AG04449 (cell line): ENCODE measurements at places on chromosomes 16 and 17.
A peak's percentile ranks its signal among the peaks of the same experiment; 100 is the strongest.

DNA sequence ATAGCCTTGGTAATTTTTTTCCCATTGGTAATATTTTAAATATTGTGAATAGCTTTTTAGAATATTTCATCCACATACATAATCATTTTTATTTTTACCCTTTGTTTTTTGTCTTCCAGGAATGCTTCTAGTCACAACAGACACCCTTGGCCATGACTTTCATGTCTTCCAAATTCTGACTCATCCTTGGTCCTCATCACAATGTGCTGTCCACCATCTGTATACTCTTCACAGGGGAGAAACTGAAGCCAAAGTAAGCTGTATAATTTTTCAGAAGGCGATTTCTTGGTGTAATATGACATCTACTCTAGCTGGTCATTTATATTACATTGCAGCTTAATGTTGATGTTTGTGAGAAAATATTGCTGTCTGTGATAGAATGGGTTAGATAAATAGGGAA is 269.4 kb downstream of the BCAS3 start:
- no peak for DNase-seq

GRCh38 chr16:70685061-70685937 is 554 bp downstream of the MTSS2 start:
- DNase-seq, result no peak

GRCh38 chr17:29592850-29593551 is at the start of gene ANKRD13B:
TSS of gene ANKRD13B (plus strand) at chr17:29593132. CDS start at chr17:29593622, 490 bp downstream.
- no peak for DNase-seq

- no peak for DNase-seq
Measured at GRCh38 chr16:13344001-13344400, 442.6 kb downstream of the SHISA9 start.

DNA sequence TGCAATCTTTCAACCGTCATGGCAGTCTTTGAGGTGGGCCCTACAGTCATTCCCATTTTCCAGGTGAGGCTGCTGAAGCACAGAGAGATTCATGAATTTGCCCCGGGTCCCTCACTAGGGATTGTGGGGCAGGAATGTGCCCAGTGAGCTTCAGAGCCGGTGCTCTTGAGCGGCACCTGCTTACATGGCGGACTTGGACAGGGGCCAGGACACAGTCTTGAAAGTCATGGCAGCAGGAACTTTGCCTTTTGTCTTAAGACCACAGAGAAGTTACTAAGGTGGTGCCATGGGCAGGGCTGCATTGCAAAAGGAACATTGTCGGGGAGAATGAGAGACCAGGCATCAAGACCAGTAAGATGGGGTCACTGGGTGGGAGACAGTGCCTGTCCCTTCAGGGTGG is 363.4 kb downstream of the FOXL1 start:
- no peak for DNase-seq

- no peak for DNase-seq
Measured at GRCh38 chr17:28426081-28426519, 20.1 kb upstream of the SLC46A1 start.

GRCh38 chr17:11182430-11182829 is 58.6 kb upstream of the SHISA6 start:
- no peak for DNase-seq

DNA sequence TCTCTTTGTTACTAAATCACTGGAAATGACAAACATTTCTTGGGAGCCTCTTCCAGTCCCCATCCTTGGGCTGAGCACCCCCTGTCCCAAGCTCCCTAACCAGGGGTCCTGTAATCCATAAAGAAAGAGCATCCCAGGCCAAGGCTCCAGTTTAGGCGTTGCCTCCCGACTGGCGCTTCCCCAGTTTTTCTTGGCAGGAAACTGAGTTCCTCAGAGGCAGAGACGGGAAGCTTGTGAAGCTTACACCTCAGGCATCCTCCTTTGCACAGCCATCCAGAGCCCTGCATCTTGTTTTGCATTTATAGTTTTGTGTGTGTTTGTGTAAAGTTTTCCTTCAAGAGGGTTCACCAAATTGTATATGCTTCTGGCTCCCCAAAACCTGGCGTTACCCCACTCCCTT is 7.1 kb downstream of the COPZ2 start:
- no peak for DNase-seq

DNA sequence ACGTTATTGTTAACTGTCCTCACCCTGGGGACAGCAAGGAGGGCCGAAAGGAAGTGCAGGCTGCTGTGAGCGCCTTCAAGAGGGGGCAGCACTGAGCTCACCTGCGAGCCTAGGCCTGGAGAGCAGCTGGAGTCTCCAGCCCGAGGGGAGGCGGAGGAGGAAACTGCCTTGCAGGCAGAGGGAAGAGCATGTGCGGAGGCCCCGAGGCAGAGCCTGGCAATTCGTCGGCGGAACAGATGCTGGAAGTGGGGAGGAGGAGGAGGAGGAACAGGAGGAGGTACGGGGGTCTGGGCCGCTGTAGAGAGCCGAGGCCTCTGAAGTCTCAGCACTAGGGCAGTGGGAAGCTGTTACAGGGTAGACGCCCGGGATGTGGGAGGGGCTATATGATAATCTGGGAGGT is 49.6 kb upstream of the PLCG2 start:
- DNase-seq, result no peak

DNA sequence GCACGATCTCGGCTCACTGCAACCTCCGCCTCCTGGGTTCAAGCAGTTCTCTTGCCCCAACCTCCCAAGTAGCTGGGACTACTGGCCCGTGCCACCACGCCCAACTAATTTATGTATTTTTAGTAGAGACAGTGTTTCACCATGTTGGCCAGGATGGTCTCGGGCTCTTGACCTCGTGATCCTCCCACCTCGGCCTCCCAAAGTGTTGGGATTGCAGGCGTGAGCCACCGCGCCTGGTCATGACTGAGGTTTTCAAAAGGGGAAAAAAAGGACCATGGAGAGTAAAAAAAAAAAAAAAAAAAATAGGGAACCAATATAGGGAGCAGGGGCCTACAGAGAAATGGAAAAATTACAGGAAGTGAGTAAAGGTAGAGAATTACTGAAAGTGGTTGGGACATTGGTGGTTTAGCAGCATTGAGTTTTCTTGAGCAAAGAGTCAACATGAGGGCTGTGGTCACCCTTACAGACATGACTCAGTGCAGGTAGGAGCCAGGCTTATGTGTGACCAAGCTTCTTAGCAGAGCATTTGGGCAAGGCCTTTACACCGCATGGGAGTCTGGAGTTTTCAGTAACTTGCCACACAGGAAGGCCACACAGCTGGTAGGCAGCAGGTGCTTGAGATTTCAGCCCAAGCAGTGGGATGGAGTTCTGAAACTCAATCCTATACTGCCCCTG is 447.3 kb downstream of the HS3ST3B1 start:
- no peak for DNase-seq

DNA sequence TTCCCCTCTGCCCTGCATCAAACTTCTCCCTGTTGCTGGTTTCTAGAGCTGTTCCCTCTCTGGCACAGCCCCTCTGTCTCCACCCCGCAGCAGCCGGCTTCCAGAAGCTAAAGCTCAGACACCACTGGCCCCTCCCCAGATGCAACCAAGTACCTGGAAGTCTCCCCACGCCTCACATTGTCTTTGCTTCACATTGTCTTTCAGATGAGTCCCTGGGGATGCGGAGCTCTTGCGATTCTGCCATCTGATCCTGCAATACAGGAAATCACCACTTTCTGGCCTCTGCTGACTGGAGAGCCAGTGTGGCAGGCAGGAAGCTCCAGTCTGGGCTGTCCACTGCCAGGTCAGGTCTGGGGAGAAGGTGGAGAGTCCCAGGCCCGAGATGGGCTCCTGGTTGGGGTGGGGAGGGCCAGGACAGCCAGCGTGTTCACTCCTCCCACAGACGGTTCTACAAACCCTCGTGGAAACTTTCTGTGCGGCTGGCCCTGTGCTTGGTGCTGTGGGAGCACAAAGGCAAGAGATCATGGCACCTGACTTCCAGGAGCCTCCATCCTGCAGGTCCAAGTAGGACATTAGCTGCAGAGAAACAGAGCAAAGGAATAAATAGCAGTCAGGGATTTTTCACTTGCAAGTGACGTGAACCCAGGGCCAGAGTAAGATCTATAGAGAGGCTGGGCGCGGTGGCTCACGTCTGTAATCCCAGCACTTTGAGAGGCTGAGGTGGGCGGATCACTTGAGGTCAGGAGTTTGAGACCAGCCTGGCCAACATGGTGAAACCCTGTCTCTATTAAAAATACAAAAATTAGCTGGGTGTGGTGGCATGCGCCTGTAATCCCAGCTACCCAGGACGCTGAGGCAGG is 47.9 kb upstream of the MAP3K14 start:
- no peak for DNase-seq

- DNase-seq, result no peak
Measured at GRCh38 chr16:23448392-23448791, 4.6 kb downstream of the COG7 start.

- DNase-seq, result no peak
Measured at GRCh38 chr17:35984140-35984539, 2.4 kb downstream of the CCL14 start.

DNA sequence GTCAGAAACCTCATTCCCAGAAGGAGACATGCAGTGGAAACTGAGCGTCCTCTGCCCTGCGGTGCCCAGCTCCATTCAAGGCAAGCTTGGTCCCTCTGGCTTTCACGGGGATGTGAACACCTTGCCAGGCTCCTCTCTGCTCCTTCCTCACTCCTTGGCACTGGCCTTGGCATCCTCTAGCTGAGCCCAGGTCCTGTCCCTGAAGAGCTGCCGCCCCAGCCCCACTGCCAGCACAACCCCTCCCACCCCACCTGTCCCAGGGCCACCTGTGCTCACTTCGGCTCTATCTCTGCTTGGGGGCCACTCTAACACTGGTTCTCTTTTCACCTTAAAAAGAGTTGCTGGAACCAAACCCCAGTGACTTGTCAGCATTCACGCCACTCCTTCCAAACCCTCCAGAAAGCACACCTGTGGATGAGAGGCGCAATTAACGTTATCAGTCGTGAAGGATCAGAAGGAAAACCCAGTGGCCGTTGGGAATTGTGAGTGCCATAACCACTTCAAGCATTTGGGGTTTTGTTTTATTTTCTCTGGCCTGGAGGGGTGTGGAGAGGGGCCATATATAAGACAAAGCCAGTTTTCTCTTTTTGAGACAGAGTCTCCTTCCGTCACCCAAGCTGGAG is 103.7 kb downstream of the AXIN2 start:
- no peak for DNase-seq

- DNase-seq, result no peak
Measured at GRCh38 chr17:34379868-34380267, 16.8 kb upstream of the CCL1 start.

DNA sequence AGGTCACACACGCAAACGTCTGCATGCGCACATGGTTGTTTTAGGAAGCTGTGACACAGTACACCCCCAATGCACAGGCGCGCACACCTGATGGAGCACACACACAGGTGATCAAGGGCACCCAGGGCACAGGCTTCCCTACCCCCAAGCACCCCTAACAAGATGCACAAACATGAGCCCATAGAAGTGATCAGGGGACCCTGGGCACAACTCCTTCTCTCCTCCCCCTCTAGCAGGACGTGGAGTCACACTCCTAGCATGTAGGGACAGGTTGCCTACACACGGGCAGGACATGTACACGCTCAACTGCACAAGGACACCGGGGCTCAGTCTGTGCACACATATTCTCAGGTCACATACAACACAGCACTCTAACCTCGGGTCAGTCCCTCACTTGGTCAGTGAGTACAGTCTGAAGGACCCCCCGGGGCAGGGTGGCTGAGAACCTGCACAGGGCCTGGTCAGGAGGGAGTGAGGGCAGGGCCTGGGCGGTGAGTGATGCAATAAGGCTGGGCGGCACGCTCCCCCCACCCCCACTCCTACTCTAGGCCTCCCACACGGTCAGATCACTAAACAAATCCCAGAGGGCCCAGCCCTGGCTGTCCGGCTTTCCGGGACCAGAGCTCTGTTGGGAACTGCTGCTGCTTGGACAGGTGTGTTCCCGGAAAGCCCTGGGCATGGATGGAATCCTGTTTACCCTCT is 751 bp upstream of the DOC2B start:
- DNase-seq, result no peak

GRCh38 chr16:2752850-2753732 is 653 bp downstream of the SRRM2 start:
- no peak for DNase-seq

- DNase-seq, result peak; percentile 55
Measured at GRCh38 chr16:71917900-71918299, 22.6 kb downstream of the IST1 start.

DNA sequence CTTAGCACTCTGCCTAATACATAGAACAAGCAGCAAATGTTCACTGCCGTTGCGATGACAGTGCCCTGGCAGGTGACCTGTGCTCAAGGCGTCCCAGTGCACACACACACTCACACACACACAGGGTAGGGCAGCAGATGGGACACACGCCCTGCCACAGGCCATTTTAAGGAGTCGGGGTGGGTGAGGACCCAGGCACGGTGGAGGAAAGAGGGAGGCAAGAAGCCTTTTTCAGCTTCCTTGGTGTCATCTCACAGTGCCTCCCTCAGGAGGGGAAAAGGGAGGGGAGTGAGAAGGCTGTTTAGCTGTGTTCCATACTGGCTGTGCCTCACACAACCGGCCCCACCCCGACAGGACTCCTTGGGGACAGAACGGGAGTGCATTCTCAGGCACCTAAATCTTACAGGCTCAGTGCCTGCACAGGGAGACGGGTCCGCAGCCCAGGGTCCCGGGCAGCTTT is 1.5 kb downstream of the PITPNM3 start:
- no peak for DNase-seq

DNA sequence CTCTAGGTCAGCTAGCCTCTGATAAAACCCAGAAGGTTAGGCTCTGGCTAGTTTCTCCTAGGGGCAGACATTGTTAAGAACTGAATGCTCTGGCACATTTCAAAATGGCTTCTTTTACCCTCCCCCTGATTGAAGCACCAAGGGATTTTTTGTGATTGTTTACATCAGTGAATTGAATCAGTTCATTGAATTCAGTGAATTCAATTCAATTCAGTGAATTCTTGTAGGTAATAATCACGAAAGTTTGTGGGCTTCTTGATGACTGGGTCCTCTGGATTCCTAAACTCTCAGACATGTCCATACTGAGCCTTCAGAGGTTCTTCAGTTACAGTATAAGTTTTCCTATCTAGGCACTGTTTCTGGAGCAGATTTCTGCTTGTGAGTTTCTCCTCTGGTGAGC is 135.2 kb upstream of the ELAC2 start:
- peak; percentile 54 for DNase-seq

GRCh38 chr16:54174201-54174600 is 112.4 kb downstream of the IRX3 start:
- no peak for DNase-seq

DNA sequence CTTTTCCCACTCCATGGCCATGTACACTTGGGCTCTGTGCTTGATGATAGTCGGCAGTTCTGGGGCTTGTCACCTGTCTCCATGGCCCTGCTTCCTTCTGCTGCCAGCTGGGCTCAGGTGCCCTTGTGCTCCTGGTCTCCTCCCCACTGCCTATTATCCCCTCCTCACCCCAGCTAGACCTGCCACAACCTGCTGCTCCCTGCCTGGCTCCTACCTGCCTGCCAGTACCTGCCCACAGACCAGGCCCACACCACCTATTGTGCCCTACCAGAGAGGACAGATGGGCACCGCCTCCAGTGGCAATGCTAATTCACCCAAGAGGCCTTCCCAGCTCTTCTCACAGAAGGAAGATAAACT is 538 bp upstream of the RAPGEFL1 start:
- DNase-seq, result no peak

DNA sequence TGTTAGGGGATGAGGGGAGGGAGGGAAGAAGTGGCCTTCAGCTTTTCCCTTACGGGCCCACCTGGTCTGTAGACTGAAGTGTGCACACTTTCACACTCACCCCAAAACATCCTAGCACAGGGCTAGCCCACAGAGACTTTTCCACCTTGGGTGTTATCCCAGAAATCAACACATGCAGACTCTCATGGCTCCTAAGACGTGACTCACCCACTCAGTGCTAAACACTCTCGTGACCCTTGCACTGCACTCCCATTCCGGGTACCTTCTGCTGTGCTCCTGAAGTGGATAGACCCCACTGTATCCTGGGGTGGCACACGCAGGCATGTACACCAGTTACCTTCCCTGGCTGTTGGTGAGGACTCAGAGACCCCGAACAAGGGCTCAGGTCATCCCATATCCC is 23.0 kb upstream of the ABCC3 start:
- DNase-seq, result no peak
